ENCODE measurements at places on chromosomes 11 and 22. TPM values are rescaled to one million over a fixed set of nuclear protein-coding genes. Genes with fewer than 3 reads are reported as not detected.

MS4A1 gene
- 0.12 TPM for total RNA-seq

- no peak for ATAC-seq
Observed at GRCh38 chr11:72802822-72803221, 9.0 kb upstream of the STARD10 start.

DNA sequence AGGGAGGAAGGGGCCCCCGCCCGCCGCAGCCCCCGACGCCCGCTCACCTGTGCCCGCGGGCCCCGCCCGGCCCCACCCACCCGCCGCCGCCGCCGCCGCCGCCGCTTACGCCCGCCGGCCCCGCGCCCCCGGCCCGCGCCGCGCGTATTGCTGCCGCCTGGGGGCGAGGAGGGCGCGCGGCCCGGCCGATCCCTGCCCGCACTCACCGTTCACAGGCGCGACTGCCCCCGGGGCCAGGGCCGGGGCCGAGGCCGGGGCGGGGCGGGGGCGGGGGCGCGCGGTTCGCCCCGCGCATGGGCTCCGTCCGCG is 212 bp downstream of the HRAS start:
- ATAC-seq, result peak; percentile 27

GRCh38 chr11:17771841-17772401 is 37.3 kb downstream of the KCNC1 start:
- ATAC-seq, result no peak

DNA sequence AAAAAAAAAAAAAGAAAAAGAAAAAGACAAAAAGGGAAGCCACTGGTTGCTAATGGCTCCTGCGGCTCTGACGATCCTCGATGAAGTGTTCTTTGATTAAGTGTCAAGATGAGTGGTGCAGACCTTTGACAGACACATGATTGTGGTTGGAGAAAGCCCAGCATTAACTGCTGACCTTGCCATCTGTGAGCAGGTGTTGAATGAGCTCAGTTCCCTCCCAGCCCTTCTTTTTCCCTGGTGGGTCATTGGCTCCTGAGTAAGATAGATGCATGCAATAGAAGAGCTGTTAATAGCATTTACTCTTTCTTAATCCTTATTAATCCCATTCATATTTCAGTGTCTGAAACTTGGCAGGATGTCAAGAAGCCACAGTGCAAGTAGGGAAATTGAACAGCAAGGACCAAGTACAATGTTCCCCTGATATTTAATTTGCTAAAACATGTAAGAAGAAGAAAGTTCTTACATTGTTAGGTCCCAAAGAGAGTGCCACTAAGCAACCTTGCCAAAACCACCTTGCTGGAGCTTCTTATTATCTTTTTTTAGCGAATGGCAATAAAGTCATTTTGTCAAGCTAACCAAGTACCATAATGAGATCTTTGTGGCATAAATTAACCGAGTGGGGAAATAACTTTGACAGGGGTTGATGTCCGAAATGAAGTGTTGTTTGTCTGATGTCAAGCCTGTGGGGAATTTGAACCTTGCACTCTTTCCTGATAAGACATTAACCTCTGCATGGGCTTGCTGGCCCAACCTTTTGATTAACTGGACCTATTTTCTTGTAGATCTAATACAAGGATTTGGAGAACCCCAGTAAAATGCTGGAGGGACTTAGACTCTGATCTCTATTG is 113.7 kb downstream of the PTPRJ start:
- ATAC-seq, result no peak

GRCh38 chr22:37854946-37855345 is 5.7 kb downstream of the EIF3L start:
- ATAC-seq, result no peak

PLXNB2 gene
- total RNA-seq, result 207 TPM

DNA sequence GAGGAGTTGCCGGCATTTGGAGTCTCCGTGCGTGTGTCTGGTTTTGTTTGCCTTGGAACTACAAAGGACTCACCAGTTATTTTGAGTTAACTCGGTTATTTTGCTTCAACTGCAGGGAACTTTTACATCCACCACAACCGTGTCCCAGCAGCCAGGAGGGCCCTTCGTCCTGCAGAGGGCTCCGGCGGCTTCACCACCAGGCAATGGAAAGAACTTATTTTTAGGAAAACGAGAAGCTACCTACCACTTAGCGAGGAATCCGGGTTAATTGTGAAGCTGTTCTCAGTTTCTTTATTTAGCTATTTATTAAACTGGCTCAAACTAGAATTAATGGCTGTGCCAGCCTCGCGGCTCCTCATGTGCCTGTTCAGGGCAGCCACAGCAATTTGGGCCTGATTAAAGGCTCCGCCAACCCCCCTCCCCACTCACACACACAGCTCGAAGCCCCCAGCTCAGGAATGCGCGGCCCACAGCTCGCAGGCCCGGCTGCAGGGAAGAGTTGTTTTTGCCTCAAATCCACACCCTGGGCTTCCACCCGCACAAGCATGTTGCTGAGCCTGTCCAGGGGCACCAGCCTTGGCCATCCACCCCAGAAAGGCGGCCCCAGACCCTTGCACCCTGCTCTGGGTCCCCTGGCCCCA is 55.9 kb upstream of the FGF3 start:
- no peak for ATAC-seq

GRCh38 chr11:65869643-65870306 is 2.8 kb downstream of the EFEMP2 start:
- ATAC-seq, result no peak

KDELR3 gene
- 5.3 TPM for total RNA-seq

DNA sequence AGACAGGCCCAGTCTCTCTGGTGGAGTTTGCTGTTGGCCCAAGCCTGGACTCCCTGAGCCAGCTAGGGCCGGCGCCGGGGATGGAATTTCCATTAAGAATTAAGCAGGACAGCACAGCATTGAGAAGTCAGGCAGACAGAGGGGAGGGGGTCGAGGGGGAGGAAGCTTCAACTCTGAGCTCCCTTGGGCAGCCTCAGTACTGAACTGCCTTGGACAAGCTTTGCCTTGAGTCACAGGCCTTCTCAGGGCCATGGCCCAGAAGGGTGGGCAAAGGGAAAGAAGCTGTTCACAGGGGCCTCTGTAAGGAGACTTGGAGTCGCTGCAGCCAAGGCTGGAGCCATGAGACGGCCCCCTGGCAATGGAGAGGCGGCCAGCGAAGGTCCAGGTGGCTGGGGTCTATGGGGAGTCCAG is 2.6 kb upstream of the INSC start:
- ATAC-seq, result no peak

DNA sequence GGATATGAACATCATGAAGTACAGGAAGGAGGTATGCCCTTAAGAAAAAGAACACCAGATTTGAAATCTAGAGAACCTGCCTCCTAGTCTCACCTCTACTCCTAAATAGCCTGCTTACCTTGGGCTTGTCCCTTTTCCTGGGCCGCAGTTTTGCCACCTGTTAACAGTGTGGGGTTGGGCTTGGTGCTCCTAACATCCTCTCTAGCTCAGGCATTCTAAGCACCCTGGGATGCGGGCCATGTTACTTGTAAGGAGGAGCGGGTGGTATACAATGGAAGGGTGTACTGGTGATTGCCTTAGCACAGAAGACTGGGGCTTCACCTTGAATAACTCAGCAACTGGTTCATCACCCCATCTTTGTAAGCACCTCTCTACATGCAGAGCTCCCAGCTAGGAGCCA is 48.7 kb downstream of the TIMP3 start:
- ATAC-seq, result no peak

PIK3IP1 gene
- 28.8 TPM for total RNA-seq

GRCh38 chr11:17580271-17580670 is 33.2 kb downstream of the OTOG start:
- ATAC-seq, result no peak

CSRP3 gene
- total RNA-seq, result not detected

- no peak for ATAC-seq
Observed at GRCh38 chr11:42598341-42598740, 713.5 kb upstream of the API5 start.

DNA sequence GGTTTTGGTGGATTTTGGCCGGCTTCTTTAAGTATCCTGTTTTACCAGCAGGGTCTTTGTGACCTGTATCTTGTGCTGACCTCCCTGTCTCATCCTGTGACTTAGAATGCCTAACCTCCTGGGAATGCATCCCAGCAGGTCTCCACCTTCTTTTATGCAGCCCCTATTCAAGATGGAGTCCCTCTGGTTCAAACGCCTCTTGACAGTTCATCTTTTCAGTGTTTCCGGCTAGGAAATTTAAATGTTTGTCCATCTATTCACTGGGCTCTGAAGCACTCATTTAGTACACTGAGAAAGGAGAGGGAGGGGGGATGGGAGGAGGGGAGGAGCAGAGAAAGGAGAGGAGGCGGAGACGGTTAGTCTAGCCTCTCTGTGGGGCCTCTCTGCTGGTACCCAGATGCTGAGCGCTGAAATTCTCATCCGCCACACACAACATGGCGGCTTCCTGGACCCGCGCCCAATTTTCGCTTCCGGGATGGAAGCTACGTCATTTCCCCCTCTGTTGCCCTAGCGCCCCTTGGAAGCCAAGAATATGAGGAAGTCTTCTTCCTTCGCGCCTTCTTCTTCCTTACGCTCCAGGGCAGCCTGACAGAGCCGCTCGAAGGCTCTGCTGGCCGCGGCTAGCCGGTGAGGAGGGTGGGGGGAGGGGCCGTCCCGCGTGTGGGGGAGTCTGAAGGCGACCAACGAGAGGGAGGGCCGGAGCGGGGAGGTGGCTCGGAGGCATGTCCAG is 69.0 kb upstream of the SYT13 start:
- peak; percentile 91 for ATAC-seq

DNA sequence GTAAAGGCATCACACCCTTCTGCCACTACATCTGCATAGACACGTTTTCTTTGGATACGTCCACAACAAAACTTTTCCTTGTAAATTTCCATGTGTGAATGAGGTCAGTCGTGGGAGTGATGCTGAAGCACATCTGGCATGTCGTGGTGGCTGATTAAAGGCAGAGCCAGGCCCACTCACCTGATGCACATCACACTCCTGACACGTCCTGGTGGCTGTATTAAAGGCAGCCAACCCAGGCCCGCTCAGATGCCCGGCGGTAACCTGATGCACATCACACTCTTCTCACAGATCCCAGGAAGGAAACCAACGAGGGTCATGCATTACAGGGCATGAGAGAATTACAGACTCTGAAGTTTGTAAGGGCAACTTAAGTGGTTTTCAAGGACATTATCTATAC is 321.6 kb upstream of the B3GAT1 start:
- no peak for ATAC-seq

DNA sequence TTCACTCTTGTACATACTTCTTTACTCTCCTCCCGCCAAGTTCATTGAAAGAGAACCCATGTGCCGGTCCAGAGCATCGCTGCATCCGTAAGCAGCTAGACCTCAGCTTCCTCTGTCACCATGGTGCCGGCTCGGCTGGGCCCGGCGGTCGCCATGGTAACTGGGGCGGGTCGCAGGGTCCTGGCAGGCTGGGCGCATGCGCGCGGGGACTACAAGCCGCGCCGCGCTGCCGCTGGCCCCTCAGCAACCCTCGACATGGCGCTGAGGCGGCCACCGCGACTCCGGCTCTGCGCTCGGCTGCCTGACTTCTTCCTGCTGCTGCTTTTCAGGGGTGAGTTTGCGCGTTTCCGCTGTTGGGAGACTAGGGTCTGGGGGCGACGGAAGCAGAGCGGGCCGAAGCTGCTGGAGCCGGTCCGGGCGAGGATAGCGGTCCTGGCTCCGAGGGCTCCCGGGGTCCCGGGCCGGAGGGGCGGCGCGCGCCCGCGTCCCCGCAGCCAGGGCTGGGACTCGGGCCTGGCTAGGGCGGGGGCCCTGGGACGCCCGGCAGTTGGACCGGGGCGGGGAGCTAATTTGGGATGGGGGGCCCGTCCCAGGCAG is at the start of gene JAM3:
TSS of gene JAM3 (plus strand) at position 244 of the 597 bp plus-strand sequence. CDS start at position 256, 12 bp downstream.
- peak; percentile 97 for ATAC-seq

- ATAC-seq, result peak; percentile 75
Observed at GRCh38 chr11:72617080-72617762, 57.0 kb downstream of the PDE2A start.

DNA sequence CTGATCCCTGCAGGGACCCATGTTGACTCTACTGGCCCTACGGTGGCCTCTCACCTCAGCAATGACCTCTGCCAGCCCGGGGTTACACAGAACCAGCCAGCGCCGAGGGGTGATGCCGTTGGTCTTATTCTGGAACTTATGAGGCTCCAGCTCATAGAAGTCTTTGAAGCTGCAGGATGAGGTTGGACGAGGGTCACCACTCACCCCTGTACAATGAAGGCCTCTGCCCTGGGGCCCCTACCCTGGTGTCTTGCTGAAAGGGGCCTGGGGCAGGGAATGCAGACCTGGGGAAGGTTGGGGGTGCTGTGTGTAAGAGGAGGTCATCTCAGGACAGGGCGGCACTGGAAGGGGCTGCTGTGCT is 6.8 kb downstream of the PYGM start:
- no peak for ATAC-seq

- peak; percentile 50 for ATAC-seq
Observed at GRCh38 chr22:17258015-17258787, 39.0 kb upstream of the ADA2 start.

DNA sequence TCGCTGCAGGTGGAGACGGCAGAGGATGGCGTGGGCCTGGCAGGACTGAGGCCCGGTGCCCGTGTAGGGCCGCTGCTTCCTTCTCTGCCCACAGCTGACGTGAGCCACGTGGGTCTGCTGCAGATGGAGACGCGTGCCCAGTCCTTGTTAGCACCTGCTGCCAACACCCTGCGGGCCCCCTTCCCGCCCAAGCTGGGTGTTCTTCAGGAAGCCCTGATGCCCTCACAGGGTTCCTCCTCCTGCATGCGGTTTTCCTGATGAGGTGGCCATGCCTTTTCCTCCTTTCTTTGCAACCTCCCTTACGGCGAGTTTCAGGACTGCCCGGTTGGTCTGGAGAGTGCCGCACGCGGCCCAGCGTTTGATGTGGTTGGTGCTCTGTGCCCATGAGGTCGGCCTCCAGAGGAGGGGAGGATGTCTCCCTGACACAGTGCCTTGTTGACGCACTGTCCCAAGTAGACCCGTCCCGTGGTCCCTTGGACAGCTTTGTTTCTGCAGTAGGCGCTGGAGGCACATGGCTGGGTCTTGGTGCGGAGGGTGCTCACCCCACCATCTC is 44.7 kb downstream of the AP2A2 start:
- ATAC-seq, result no peak

DNA sequence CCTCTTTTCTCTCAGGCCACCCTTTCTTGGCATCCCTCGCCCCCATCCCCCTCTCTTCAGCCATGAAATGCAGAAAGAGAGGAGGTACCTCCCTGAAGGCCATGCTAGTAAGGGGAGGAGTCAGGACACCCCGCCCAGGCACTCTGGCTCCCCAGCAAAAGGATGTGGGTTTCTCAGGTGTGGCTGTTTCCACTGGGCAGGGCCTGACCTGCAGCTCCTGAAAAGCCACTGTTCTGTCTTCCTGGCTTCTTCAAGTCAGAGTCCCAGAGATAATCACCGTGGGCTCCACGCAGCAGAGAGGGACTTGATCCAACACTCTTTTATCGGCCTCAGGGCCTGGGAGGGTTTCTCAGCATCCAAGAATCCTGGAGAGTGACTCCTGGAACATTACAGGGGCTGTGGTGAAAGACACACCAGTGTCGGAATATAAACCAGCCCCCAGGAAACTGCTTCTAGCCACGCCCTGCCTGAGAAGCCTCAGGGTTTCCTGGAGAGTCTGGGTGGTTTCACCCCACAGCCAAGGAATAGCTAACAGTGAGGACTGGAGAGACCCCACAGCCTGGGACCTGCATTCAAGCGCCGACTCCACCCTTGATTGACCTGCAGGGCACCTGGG is 45.7 kb upstream of the TSPAN18 start:
- no peak for ATAC-seq

- no peak for ATAC-seq
Observed at GRCh38 chr11:134710861-134711407, 298.9 kb upstream of the B3GAT1 start.

All from gastroesophageal sphincter (tissue), 4 donors.